Osteocyte (in vitro differentiated cells): ENCODE measurements at places on chromosomes 1 and 21.

- DNase-seq: no peak
Observed at GRCh38 chr1:171142416-171143385, 42.4 kb upstream of the FMO2 start.

GRCh38 chr1:162216604-162217003 is 147.1 kb downstream of the NOS1AP start:
- DNase-seq: no peak

- DNase-seq: no peak
Observed at GRCh38 chr1:30085811-30086770, 637.3 kb downstream of the MATN1 start.

- no peak for DNase-seq
Observed at GRCh38 chr1:220879076-220879508, at the start of gene HLX. Gene HLX (plus strand): TSS chr1:220879443. CDS start chr1:220879858, 415 bp downstream.

GRCh38 chr1:108513044-108513415 is 46.9 kb upstream of the EEIG2 start:
- DNase-seq: no peak

GRCh38 chr1:99110140-99111041 is 105.7 kb upstream of the PLPPR5 start:
- DNase-seq: no peak

DNA sequence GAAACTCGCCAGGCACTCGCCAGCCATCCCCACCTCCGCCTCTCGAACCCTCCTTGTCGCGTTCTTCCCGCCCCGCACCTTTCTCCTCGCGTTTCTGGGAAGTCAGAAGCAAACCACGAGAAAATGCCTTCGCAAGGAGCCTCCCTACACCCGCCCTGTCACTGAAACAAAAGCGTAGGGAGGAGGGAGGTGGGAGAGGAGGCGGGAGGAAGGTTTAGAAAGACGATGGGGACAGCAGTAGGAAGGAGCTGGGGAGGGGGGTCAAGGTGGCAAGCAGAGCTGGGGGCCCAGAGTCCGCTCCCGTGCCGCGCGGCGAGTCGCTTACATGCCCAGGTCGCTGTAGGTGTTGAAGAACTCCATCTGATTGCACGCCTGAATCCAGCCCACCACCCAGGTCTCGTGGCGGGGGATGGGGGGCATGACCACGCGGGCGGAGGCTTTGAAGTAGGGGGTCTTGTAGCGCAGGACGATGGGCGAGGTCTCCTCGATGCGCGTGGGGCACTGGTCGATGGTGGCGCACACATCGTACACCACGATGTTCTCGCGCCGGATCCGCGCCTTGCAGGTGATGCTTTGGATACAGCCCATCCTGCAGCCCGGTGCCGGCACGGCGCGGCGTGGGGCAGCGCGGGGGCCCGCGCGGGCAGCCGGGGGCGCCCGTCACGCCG is 1.0 kb downstream of the FAM78B start:
- no peak for DNase-seq

DNA sequence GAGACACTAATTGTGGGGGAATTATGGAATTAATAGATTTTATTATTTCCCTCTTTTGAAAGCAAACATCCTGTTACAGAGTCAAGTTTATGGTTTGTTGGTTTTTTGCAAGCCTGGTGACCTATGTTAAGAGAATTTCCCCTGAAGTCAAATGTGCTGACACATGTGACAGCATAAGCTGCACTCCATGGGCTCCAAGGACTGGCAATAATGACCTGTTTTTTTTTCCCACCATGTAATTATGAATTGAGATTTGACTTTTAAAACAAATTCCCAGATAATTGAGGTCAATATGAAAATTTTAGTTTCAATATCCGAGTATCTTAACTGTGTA is 242.5 kb upstream of the SGIP1 start:
- DNase-seq: no peak

DNA sequence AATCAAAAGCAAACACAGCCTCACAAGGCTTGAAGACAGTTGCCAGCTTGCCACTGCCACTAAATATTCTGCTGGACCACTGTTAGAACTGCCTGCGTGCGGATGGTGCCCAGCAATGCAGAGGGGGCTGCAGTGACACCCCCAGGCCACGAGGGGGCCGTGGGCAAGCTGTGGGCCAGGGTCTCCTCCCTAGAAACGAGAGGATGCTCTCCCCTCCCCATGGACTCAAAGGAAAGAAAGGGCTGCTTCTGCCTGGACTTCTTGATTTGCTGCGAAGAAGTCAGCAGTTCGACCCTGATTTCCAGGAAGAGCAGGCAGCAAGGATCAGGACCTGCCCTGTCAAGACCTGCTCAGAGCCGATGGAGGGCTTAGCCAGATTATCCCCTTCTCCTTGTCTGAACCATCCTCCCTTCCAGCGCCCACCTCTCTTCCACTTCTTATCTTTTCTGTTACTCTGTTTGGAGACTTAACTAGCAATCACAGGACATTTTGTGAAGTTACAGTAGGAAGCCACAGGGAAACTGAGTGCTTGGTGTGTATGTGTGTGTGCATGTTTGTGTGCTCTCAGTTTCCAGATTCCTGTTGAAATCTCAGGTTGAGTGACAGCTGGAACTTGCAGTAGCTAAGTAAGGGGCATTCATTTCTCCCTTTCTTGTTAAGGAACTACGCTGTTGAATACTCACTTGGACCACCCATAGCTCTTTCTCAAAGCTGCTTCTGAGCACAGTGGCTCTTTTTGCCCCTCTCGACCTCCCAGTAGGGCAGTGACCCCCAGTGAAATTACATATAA is 2.7 kb downstream of the MAN1C1 start:
- DNase-seq: peak; percentile 88

DNA sequence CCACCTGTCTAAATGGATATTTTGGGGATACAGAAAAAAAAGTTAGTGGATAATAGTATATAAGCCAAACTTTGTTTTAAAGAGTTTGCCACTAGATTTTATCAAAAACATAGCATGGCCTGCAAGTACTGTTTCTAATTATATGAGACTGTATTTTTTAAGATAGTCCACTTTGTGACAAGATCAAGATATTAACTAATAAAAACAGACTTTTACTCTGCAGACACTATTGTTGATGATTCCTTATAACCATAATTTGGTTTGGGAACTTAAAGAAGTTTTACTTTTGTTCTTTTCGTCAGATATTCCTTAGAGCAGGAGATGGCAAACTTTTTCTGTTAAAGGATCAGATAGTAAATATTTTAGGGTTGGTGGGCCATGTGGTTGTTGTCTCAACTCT is 36.4 kb downstream of the SMG7 start:
- no peak for DNase-seq

DNA sequence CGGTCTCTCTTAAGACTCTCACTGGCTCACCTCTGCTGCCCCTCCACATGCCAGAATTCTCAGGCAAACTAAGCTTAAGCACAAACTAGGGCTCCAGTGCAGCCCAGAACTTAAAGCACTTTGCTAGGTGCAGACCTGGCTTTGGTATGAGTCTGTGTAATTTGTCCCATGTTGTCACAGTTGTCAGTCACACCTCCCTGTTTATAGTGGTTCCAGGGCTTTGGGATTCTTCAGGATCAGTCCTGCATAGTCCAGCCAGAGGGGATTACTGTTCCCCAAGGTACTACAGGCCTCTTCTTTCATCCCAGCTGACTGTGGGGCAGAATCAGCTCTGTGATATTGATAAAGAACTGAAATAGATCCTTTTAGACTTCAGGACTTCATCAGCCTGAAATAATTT is 105.0 kb upstream of the UBE2U start:
- DNase-seq: no peak

DNA sequence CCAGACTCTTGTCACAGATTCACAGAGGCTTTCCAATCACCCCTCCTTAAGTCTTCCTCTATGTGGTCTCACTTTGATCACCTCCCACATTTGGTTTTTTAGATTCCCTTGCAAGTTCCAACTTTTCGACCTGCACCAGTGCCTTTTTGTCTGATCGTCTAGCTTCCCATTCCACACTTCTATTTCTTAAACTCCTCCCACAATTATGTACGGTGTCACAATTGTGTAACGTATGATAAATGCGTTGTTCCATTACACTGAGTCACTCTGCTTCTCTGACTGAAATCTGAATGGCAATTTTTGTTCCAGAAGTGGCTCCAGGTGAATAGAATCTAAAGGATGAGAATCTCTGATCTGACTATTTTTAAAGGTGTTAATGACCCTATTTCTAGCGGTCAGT is 320.1 kb downstream of the LMX1A start:
- no peak for DNase-seq

DNA sequence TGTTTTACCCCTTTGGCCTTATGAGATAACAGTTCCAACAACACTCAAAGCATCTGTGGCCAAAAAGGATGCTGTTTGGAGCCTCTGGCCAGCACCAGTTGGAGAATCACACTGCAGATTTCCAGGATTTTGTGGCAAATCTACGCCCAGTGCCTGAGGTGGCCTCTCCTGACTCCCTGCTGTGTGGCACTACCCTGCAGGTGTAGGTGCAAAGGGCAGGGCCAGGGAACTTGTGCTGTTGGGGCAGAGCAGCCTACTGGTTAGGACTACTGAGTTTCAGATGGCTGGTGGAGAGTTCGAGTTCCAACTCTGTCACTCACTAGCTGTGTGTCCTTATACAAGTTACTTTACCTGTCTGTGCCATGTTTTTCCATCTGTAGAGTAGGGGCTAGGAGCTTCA is 170.5 kb downstream of the PTPRU start:
- no peak for DNase-seq

DNA sequence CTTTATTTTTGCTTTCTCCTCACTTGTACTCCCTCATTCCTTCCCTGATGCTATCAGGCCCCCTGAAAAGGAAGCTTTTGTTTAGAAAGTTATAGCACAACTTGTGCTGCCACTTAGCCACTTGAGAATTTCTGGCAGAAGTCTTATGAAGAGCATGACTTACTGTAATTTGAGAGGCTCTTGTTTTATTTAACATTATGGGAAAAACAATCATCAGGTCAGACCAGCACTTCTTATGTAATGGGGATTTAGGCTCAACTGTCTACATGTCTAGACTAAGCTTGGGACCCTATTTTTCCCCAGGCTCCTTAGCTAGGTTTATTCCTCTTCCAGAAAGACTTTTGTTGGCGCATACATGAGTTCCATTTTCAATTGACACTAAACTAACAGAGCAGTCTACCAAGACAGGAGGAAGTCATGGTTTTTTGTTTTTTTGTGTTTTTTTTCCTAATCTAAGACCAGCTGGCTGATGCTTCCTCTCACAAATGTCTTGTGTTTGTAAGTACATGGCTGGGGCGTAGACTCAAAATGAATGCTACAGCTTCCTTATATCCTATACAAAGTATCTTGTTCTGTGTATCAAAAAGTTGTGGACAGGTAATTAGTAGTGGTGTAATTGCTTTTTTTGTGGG is 31.5 kb downstream of the TNFSF4 start:
- DNase-seq: no peak

- no peak for DNase-seq
Observed at GRCh38 chr1:72482736-72483413, 200.5 kb upstream of the NEGR1 start.

DNA sequence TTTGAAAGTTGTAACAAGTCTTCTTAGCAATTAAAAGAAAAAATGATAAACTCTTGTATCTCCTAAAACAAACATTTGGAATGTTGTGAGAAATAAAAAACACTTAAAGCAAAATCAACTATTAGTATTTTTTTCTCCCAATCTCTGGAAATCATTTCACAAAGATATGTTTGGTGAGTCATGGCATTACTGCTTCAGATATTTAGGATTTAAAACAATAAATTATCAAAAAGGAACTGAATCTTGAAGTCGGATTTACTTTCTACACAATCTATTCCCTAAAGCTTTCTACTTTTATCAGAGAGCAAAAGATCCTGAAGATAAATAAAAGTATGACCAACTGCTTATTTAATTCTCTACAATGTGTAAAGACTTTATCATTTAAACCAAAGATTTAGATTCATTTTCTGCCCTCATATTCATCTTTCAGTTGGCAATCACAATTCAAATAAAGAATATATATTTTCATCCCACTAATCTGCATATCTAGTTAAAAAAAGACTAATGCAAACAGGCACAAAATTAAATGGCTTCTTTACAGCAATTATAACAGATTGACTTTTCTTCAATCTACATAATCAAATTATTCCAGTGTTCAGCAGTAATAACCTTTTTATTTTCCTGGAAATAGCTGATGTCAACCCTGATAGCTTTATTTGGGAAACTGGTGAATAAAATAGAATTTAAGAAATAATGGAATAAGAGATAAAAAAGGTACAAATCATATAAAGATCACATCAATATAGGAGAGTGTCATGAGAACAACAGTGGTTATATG is 230.0 kb downstream of the COP1 start:
- DNase-seq: no peak

GRCh38 chr1:109819906-109820305 is 56.2 kb upstream of the EPS8L3 start:
- peak; percentile 49 for DNase-seq

DNA sequence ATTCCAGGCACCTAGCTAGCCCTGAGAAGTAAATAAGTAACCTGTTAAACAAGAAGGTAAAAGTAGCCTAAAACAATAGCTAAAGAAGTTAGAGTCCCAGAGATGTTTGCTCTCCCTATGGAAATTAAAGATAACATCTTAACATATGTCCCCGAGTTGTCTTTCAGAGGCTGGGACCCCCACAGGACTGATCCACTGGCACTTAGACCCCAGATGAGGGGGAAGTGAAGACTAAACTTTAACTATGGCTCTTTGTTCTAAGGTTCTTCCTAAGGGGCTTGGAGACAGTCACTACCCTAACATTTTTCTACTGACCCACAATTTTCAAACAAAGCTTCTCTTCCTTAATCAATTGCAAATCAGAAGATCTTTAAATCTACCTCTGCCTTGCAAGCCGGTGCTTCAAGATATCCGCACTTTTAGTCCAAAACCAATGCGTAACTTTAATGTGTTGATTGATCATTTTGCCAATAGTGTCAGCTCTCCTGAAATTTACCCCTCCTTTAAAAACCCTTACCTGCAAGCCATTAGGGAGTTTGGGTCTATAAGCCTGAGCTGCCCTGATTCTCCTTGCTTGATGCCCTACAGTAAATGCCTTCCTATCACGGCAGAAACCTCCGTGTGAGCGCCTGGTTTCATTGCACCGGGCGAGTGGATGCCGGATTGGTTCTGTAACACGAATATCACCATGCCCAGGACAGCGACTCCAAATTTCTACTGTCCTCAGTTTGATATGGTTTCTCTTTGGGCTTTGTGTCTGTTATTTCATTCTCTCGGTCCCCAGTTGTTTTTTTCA is 404.4 kb downstream of the SIPA1L2 start:
- DNase-seq: no peak

DNA sequence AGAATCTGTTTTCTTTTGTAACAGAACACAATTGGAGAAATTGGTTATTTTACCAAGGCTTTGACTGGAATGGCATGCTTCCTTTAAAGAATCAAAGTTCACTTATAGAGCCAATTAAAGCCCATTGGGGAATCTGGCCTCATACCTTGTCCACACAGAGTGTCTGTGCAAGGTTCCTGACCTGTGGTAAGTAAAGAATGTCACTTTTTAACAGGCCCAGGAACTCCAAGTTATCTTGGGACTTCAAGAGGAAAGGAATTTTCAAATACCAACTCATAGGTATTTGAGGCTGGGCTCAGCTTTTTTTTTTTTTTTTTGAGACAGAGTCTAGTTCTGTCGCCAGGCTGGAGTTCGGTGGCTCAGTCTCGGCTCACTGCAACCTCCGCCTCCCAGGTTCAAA is 2.3 kb upstream of the CATSPERE start:
- no peak for DNase-seq

- no peak for DNase-seq
Observed at GRCh38 chr1:179340918-179341317, 24.9 kb upstream of the AXDND1 start.
